ENCODE measurements at places on chromosomes 5 and 9.

DNA sequence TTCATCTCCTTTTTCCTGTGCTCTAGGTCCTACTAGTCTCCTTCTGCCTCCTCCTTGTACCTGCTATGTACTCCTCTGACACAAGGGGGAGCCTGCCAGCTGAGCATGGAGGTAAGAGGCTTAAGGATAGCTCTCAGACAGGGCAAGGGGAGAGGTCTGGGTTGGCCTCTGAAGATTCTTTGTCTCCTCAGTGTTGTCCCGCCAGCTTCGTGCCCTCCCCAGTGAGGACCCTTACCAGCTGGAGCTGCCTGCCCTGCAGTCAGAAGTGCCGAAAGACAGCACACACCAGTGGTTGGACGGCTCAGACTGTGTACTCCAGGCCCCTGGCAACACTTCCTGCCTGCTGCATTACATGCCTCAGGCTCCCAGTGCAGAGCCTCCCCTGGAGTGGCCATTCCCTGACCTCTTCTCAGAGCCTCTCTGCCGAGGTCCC lies 3.8 kb downstream of the CREB3 start:
- DNase-seq, result peak; percentile 41

DNA sequence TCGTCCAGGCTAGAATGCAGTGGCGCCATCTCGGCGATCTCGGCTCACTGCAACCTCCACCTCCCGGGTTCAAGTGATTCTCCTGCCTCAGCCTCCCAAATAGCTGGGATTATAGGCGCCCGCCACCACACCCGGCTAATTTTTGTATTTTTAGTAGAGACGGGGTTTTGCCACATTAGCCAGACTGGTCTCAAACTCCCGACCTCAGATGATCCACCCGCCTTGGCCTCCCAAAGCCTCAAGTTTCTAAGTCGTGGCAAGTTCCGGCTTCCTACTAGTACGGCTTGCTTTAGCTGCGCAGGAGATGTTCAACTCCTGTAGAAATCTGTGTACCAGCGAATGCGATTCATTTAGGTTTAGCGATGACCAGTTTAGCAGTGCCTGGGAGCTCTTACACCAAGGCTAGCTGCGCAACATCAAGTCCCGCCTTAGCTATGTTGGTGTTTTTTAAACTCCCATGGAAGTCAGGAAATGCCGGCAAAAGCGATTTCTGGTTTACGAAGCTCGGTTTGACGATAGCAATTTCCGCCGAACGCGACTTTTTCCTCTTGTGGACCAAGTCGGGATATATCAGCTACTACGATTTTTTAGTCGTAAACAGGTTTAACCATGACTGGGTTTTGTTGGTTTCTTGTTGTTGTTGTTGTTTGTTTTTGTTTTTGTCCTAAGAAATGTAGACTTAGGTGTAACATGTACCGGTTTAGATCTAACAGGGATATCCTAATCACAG lies 46.4 kb downstream of the ANXA2R start:
- DNase-seq, result no peak

GRCh38 chr9:91273853-91274552 lies 87.7 kb downstream of the AUH start:
- no peak for DNase-seq

DNA sequence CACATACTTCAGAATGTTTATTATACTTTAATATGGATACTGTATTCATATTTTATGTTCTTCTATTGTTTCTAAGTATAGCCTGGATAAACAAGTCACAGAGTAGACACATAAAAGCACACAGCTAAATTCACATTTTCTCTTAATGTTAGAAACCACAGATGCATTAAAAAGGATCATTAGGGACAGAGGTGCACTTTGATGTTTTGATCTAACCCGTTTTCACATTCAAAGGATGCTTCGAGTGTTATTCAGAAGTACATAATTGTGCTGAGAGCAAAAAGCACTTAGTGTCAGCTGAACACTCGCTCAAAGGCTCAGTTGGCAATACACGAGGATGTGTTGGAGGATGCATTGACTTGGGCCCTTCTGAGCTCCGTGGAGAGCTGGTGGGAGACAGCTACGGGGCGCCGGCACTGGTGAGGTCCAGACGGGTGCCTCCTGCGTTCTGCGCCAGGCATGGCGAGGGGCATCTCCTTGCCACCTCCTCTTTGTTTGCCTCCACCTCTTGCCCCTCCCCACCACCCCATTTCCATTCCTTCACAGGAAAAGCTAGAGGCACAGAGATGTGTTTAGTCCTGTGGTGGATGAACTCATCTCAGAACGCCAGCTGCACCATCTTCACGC lies 35.5 kb downstream of the MED10 start:
- DNase-seq, result no peak

DNA sequence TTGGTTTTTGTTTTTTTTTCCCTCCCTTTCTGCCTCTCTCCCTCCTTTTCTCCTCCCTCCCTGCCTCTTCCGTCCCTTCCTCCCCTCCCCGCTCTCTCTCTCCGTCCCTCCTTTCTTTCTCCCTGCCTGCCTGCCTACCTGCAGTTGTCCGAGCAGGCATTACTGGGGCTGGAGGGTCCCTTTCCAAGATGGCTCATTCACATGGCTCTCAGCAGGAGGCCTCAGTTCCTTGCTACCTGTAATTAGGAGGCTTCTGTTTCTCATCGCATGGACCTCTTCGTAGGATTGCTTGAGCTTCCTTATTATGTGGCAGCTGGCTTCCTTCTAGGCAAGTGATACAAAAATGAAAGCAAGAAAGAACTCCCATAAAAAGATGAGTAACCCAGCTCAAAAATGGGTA lies 8.0 kb downstream of the RGS3 start:
- no peak for DNase-seq
